ENCODE measurements at places on chromosomes 7 and 10.

DNA sequence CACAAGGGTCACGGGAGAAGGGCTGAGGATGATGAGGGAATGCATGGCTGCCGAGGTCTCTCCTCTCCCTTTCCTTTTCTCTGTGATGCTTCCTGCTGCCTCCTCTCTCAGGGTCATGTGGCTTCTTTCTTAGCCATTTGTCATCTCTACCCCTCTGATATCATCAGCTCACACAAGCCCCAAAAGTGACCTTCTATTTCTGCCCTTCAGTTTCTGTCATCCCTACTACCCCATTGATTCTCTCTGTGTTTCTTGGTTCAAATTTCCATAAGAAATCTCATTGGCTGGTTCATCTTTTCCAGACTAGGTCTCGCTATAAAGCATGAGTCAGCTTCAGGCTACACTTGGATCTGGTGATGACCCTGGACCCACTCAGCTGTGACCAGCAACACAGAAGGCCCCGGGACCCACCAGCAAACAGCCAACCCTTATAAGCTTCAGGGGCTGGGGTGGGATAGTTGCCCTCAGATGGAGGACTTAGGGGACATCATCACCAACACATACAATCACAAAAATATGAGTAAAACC is 284.3 kb downstream of the SKAP2 start:
- DNase-seq: no peak

DNA sequence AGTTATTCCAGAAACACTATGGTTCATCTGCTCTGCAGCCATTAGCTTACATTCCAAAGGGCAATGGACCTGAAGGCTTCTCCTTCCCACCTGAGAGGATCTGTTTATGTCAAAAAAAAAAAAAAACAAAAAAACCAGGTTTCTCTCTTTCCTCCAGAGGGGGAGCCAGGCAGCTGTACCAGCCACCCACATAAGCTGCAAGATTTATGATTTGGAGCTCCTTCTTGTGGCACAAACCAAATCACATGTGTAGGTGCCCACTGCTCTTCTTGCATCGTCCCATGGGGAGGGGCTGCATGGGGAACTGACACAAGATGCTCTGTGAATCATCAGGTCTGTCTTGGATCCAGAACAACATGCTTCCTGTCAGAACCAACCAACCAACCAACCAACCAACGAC is 231.6 kb upstream of the IGFBP3 start:
- DNase-seq: no peak

DNA sequence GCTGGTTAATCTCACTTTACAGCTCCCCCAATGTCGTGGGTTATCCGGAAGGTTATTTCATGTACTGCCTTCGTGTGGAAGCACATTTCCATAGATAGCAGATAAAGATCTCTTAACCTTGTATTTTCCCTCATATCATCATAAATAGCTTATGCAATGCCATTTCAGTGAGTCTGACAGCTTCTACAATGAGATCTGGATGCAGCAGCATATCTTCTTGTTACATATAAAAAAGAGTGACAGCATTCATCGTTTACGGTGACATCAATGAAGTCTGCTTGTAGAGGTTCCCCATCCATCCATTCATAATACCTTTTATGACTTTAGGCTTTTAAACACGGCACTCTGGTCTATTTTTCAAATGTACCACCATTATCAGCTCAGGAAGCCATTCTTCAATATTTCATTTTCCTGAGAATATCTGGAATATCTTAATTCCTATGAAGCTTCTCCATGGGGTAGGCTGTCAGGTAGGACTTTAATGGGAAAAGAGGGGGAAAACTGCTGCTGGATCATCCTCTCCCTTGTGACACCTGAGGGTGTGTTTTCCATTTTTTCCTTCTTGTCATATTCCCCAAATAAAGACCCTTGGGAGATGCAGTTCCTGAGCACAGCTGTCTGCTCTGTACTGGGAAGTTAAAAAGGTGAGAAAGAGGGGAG is 51.9 kb upstream of the CTBP2 start:
- DNase-seq: no peak

- DNase-seq: peak; percentile 60
These were observed 43.4 kb downstream of the LDB3 start for GRCh38 chr10:86711513-86712316.

GRCh38 chr7:41921453-41921981 is 218.6 kb upstream of the INHBA start:
- no peak for DNase-seq

GRCh38 chr10:132251928-132252327 is 55.8 kb downstream of the STK32C start:
- no peak for DNase-seq

DNA sequence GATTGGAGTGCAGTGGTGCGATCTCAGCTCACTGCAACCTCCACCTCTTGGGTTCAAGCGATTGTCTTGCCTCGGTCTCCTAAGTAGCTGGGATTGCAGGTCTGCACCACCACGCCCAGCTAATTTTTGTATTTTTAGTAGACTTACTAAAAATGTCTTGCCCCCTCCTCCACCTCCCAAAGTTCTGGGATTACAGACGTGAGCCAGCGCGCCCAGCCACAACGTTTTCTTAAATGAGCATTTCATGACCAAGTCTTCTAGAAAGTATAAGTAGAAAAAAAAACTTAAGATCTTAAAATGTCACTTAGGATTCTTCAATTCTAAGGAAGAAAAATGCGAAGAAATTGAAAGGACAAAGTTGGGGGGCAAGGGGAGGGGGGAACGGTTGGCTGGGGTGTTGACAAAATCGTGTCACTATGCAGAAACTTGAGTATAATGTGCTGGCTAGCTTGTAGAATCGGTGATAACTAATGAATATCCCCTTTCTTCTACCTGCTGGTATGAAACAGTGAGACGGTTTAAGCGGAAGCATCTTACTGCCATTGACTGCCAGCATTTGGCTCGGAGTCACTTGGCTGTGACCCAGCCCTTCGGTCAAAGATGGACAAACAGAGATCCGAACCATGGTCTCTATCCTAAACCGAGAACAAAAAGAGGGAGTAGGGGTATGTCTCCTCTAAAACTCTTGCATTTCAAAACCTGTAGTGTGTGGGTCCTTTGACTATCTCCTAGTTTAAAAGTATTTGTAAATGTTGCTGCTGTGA is 12.7 kb downstream of the FBH1 start:
- no peak for DNase-seq

DNA sequence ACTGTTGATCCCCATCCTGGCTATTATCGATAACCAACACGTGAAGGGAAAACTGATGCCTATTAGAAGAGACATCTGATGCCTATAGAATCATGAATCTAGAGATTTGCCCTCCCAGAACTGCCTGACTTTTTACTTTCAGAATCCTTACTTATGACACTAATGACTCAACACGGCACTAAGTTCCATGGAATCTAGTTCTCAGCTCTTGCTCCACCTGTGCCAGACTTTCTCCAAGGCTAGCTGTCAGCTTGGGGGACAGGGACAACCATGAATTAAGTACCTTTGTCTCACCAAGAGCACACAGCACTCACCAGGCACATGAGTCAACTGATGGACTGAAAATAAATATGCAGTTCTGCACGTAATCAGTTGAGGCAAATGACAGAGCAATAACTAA is 184.2 kb downstream of the FRMD4A start:
- no peak for DNase-seq

DNA sequence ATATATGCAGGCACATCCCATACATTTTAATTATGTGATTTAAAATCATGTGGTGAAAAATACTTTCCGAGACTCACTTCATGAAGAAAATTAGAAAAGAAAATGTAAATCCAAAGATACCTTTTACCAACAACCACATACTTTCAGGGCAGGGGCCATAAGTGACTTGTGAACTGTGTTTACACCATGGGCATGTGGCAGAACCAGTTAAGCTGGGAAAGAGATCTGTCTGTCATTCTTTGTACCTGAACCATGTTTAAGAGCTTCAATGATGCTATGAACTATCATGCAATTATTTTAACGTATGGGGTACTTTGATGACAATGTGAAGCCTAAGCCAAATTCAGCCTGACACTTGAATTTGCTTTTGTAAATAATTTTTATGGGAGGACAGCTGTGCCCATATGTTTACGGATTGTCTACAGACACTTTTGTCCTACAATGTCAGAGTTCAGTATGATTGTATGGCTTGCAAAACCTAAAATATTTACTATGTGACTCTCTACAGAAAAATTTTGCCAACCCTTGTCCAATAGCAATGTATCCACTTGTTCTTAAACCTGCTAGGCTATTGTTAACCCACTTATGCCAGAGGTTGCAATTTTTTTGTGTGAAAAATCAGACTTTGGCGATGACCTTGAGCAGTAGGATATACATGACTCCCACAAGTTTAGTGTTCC is 654.6 kb downstream of the TNS3 start:
- no peak for DNase-seq

DNA sequence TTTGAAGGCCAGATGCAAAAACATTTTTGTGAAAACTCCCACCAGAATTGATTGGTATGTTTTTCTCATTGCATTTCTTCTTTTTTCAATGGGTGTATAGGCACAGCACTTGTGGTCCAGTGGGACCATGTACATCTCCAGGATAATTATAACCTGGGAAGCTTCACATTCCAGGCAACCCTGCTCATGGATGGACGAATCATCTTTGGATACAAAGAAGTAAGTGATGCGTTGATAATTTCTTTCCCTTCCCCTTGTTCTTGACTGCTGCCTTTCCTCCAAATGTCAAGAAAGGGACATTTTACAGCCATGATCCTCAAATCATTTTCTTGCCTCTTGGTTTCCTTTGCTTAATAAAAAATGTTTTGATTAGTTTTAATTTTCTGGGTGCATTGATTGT is 331.5 kb downstream of the PLXDC2 start:
- DNase-seq: no peak

DNA sequence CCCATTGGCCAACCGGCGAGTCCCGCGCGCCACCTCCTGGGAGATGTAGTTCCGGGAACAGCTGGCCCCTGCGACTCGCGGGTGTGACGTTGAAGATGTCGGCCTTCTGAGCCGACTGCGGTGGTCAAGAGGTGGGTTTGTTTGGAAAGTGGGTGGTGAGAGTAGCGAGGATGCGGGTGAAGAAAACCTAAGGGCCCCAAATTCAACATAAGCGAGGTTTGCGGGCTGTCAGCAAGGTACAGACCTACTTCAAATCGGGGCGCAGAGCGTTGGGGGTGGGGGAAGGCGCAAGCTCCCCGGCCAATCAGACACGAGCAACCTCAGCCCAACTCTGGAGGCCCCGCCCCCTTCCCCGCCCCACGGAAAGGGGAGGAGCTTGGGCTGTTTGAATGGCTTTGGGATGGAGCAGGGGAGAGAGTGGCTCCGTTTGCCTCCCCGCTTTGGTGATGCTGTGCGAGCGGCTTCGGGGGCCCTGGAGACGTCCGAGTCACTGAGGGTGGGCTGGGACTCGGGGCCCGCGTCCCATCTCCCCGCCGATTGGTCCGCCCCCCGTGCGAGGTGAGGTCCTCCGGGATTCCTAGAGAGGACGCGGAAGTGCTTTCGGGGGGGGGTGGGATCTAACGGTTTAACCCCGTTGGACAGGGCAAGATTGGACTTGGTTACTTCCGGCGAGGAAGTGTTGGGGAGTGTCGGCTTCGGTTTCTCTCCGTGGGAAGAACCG is at the start of gene ZKSCAN5:
Gene ZKSCAN5 (plus strand): TSS at position 60 of the 721 bp plus-strand sequence. CDS start 1,383 bp downstream, outside the sequence.
- DNase-seq: peak; percentile 97

GRCh38 chr10:81104494-81104893 is 566.8 kb downstream of the SH2D4B start:
- DNase-seq: no peak

GRCh38 chr7:118222591-118222990 is 1.9 kb upstream of the ANKRD7 start:
- DNase-seq: no peak

DNA sequence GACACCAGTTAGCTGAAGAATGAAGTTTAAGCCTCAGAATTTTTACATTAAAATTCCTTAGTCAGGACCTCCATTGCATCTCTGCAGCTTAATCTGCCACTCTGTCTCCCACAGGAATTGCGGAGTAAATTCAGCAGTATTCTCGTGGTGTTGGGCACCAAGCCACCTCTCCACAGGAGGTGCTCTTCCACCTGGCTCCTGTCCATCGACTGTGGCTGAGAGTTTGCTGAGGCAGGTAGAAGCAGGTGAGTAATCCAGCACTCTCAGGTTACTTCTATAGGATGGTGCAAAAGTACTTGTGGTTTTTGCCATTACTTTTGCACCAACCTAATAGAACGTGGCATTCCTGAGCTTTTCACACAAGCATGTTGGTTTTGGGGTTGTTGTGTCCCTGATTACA is 134.1 kb downstream of the GFRA1 start:
- DNase-seq: no peak

DNA sequence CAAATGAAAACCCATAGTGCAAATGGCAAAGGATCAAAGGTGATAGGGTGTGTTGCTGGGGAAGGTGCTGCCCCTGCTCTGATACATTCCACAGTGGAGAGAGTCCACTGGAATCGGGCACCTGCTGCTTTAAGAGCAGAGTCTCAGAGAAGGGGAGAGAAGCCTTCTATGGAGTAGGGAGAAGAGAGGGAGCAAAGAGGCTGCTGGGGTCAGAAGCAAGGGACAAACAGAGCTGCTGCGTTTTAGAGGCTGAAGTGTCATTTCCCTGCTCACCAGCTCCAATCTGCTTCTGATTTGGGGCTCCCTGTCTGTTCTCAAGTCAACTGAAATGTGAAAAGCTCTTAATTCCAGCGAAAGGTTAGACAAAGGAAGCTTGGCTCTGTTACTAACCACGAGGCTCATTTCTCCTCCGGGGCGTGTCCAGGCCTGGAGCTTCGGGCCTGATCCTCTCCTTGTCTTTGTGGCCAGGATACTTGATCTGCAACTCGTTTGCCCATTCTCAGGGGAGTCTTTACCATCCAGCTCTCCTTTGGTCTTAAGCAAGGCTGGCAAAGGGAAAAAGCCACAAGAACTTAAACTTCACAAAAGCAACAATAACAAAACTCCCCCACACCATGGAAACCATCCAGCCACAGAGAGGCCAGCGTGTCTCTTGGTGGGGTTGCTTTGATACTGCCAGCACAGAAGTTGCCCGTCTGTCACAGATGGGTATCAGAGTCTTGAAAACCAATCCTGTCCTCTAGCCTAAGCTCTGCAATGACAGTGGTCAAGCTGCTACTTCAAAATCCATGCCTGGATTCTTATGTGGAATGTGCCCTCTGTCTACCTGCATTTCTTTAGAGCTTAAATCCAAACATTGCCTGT is 692.6 kb downstream of the SUGCT start:
- no peak for DNase-seq

- DNase-seq: no peak
These were observed 86.5 kb downstream of the ARMH3 start for GRCh38 chr10:101969412-101969922.

- peak; percentile 60 for DNase-seq
These were observed 86.3 kb downstream of the PRKCQ start for GRCh38 chr10:6493521-6494441.

- DNase-seq: no peak
These were observed 172.7 kb downstream of the GNAI1 start for GRCh38 chr7:80307227-80307856.

All from CD4-positive, alpha-beta T cell treated with Interleukin-10 for 1 hour (primary cell).